ENCODE measurements at places on chromosomes 16 and 17.

DNA sequence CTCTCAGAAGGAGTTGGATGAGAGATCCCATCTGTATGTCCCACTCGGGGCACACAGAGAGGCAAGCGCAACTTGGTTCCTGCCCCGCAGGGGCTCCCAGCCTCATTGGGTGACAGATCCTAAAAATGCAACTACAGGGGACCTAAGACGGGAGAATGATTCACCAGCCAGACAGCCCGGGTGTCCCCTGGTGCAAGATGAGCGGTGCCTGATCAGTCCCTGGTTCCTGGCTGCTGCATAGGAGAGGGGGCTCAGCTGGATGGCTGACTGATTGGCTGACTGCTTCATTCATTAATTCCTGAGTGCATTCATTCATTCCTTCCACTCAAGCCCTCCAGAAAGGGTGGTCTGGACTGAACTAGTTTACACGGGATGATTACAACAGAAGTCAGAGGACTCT is 22.0 kb downstream of the WNT3 start:
- DNase-seq, result no peak

DNA sequence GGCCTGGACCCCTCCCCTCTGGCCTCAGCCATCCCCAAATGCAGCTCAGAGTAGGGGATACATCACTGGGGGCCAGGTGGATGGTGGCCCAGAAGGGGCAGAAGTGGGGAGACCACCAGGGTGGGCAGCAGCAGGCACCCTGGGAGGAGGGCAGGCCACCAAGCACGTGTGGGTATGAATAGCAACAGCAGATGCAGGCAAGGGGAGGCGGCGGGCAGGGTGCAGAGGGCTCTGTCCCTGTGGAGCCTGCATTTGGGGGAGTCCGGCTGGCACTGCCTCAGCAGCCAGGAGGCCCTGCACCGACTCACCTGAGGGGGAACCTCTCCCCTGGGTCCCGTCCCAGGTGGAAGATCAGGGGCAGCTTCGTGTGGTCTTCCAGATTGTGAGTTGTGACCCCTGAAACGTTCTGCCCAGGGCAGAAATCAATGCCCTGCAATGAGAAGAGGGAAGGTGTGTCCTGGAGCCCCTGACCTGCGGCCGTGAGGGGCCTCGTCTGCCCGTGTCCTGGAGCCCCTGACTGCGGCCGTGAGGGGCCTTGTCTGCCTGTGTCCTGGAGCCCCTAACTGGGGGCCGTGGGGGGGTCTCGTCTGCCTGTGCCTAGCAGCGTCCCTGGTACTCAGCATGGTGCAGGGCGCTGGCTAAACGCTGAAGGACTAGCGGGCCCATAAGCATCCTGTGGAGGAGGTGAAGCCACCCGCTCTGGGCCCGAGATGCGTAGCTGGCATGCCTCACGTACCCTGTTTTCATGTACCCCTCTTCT is 10.7 kb upstream of the APRT start:
- DNase-seq, result no peak

DNA sequence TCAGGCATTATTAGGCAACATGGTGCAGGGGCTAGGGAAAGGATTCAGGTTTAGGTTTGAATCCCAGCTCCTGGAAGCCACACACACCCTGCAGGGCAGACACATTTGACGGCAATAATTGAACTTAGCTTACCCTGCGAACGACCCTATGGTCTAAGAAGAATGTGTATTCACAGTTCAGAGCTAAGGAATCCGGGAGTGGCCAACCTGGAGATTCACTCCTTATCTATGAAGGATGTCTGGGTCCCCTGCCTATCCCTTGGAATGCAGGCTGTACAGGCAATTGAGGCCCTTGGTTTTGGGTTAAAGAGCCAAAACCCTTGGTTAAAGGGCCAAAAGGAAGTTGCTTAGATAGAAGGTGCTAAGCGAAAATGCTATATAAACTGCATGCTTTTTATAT is 2.9 kb upstream of the SYT17 start:
- DNase-seq, result no peak

GRCh38 chr17:47884905-47885730 is 10.9 kb upstream of the SP2 start:
- no peak for DNase-seq

DNA sequence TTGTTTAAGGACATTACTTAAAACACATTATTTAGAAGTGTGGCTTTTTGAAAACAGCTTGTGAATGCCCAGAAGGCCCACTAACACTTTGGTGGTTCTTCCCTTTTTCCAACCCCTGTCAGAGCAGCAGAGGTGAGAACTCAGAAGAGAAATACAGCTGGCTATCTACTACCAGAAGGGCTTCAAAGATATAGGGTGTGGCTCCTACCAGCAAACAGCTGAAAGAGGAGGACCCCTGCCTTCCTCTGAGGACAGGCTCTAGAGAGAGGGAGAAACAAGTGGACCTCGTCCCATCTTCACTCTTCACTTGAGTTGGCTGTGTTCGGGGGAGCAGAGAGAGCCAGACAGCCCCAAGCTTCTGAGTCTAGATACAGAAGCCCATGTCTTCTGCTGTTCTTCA is 6.9 kb upstream of the RAPGEFL1 start:
- DNase-seq, result no peak

- DNase-seq, result no peak
Measured at GRCh38 chr16:31025339-31025738, 8.0 kb upstream of the STX4 start.

DNA sequence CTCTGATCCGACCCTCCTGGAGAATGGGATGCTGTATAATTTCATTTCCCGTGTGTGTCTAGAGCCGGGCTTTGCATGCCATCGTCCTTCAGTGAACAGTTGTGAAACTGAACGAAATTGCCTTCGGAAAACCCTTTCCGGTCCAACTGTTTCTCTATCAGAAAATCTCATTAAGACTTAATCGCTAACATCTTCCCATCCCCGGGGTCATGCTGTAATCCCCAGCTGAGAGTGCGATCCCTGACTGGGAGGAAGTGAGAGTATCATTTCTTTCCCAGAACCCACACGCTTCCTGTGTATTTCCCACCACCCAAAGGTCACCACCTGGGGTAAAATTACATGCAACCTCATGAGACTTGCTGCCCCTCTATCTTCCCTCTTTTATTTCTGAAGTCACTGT is 75.6 kb upstream of the RBFOX1 start:
- DNase-seq, result no peak

GRCh38 chr17:38632334-38632733 is 26.6 kb upstream of the SRCIN1 start:
- no peak for DNase-seq
